Muscle of back (tissue), 13 donors: ENCODE measurements at places on chromosomes 5 and 9.

- no peak for DNase-seq
Measured at GRCh38 chr5:92904021-92904420, 677.0 kb downstream of the NR2F1-AS1 start.

DNA sequence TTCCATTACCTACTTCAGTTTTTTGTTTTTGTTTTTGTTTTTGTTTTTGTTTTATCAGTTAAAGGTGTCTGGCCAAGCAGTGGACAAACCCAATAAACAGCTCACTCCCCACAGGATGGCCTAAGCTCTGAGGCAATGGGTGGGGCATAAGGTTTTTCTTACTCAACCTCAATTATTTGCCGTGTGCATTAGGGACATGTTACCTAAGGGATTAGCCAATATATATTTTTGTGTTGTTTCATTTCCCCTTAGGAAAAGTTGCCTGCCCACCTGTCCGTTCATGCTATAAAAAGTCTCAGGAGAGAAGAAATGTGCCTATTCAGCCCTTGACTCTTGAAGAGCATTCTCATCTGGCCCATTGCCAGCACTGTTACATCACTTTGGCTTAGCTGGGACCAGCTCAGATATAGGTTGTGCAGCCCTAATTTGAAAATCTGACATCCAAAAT is 7.3 kb downstream of the SH3RF2 start:
- DNase-seq: peak; percentile 17

DNA sequence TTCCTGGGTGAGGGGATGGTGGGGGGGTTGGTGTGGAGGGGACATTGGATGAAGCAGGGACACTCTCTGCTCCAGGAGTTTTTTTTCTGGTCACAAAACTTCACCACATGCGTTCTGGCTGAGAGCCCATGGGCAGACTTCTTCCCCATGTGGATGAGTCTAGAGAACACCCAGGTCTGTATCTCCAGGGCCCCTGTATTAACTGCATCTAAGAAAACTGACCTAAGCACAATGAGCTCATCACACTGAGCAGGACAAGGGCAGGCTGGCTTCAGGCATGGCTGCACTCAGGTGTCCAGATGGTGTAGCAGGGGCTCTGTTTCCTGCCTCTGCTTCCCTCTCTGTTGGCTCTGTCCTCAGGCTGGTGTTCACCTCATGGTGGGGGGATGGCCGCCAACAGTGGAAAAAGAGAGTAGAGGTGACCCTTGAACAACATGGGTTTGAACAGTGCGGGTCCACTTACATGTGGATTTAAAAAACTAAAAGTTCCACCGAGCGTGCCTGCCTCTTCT is 85.3 kb upstream of the STC2 start:
- no peak for DNase-seq

GRCh38 chr5:53334431-53334941 is 145.9 kb upstream of the FST start:
- DNase-seq: no peak

- DNase-seq: no peak
Measured at GRCh38 chr5:127893232-127893631, 190.0 kb downstream of the CCDC192 start.

DNA sequence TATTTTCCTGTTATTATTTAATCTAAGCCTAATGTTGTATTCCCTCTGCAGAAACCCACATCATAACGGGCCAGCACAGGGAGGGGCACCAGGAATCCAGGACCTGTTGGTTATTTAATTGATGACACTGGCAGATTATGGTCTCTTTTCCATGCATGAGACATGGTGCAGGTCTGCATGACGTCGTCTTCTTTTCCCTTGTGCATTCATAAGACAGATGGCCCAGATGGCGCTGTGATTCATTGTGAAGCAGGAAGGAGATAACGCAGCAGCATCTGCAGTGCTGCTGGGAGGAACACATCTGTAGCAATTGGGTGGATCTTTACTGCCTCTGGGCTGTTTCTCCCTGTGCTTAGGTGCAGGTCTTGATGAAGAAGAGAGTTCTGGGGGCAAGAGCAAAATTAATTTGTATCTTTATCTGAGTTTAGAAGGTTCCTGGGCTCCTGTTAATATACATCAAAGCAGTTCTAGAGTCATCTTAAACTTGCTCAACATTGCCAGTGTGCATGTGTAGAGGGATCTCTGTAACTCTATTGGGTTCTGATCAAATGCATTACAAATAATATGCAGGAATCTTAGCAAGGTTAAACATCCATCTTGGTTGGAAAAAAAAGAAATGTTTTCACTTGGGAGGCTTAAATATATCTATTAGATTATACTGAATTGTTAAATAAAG is 176.1 kb downstream of the PCSK1 start:
- peak; percentile 76 for DNase-seq
